GM23248 (cell line): ENCODE measurements at places on chromosomes 7 and 10. TPM values are rescaled to one million over a fixed set of nuclear protein-coding genes. Genes with fewer than 3 reads are reported as not detected.

Gene NEURL1
- total RNA-seq = 0.63 and 1.1 TPM in 2 replicates

Gene STN1
- 20.5 and 23.5 TPM in 2 replicates for total RNA-seq

Gene ACSL5
- 1.8 and 3.2 TPM in 2 replicates for total RNA-seq

Gene SLC26A3
- total RNA-seq = not detected in 2 replicates

Gene LIPF
- not detected in 2 replicates for total RNA-seq

Gene FAM25C
- not detected in 2 replicates for total RNA-seq

Gene ACTL6B
- not detected in 2 replicates for total RNA-seq

Gene RNF32
- total RNA-seq = 1.1 TPM in 2 replicates

Gene KCP
- total RNA-seq = not detected in 2 replicates

Gene NKX2-3
- total RNA-seq = not detected in 2 replicates

Gene AKR1C8
- not detected in 2 replicates for total RNA-seq

Gene TBX20
- not detected in 2 replicates for total RNA-seq

DNA sequence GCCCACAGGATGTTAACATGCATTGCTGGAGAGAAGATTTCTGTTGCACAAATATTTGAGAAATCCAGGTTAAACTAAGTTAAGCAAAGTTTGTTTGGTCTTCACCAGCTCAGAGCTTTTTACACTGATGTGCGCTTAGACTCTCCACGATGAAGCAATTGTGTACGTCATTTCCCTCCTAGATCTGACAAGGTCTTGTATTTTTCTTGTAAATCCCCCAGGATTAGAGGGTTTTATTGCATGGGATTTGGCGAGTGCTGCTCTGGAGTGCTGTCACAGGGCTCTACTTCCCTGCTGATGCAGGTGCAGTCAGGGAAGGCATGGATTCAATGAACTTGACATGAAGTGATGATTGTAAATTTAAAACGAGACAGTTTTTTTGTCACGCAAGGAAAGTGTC is 173.3 kb downstream of the PDE1C start:
- peak; percentile 25 for DNase-seq

DNA sequence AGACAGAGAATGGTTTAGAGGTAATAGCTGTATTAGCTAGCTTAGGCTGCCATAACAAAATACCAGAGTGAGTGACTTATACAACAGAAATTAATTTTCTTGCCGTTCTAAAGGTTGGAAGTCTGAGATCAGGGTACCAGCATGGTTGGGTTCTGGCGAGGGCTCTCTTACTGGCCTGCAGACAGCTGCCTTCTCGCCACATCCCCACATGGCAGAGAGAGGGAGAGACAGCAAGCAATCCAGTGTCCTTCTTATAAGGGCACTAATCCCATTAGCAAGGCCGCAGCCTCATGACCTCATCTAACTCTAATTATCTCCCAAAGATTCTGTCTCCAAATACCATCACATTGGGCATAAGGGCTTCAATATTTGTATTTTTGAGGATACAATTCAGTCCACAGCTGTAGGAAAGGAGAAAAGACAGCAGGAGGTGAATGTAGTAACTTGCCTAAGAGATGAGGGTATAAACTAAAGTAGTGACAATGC is 3.6 kb upstream of the STAM start:
- no peak for DNase-seq

- DNase-seq = no peak
Measured at GRCh38 chr7:130433301-130433700, 7.5 kb downstream of the CEP41 start.

DNA sequence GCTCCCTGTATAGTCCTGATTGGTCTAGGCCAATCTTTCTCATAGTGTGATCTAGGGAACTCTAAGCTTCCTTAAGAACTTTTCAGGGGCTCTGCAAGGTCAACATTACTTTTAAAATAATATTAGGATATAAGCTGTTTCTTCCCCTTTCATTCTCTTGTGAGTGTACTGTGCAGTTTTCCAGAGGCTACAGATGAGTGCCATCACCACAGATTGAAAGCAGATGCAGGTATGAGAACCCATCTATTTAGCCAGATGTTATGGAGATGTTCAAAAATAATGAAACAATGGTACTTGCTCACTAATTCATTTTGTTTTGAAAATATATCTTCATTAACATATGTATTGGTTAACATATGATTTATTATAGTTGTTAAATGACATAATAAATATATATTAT is 169.2 kb upstream of the SEMA3A start:
- peak; percentile 23 for DNase-seq

GRCh38 chr10:49082766-49083165 is 32.6 kb downstream of the VSTM4 start:
- DNase-seq = no peak

- DNase-seq = peak; percentile 37
Measured at GRCh38 chr10:73083221-73083620, 13.4 kb downstream of the P4HA1 start.

GRCh38 chr10:43043773-43044447 is 33.0 kb upstream of the RET start:
- no peak for DNase-seq

DNA sequence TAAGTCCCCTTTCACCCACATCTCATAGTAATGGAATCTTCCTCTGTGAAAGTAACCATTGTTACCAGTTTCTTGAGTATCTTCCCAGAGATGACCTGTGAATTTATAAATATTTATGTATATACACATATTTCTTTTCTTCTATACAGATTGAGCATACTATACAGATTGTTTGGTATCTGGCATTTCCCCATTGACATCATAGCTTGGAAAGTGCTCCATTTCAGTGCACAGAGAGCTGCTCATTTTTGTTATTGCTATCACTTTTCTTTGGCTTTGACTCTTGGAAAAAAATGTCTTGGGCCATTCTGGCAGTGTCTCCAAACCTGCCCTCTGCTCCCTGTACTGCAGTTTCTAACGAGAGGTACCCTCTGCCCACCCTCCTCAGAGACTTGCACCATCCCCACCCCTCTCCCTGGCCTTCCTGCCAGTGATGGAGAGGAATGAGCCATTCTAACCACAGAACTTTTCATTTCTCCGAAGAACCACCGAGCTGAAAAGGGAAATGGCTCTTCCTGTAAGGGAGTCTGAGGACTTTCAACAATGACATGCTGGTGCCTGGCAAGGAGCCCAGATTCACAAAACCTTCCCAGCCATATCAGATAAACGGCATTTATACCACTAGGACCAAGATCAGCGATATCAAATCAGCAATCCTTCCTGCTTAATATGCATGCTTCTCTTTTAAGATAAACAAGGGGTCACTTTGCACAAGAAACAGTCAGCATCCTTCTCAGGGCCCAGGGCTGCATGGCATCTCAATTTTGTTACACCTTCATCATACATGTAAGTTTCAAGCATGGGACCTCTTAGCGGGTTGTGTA is 19.7 kb upstream of the CCSER2 start:
- peak; percentile 35 for DNase-seq

DNA sequence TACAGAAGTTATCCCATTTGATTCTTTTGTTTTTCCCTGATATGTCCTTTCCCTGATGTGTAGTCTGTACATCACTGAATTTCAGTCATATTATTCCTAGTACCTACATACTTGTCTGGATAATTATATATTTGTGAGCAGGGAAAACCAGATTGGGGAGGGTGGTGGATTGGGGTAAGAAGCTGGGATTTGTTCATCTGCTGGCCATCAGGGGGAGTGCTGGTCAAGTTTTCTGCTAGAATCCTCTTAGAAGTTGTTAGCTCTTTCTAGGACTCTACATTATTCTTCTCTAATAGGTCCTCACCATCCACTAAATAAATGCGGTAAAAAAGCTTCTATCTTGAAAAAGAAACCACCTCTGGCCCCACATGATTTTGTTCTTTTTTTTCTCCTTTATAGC is 232.7 kb upstream of the TAC1 start:
- DNase-seq = peak; percentile 36

GRCh38 chr10:121553511-121554264 is 44.6 kb downstream of the FGFR2 start:
- no peak for DNase-seq

GRCh38 chr7:41170466-41170865 is 532.4 kb downstream of the INHBA start:
- no peak for DNase-seq

- DNase-seq = peak; percentile 84
Measured at GRCh38 chr7:94043299-94043698, 39.1 kb upstream of the BET1 start.

DNA sequence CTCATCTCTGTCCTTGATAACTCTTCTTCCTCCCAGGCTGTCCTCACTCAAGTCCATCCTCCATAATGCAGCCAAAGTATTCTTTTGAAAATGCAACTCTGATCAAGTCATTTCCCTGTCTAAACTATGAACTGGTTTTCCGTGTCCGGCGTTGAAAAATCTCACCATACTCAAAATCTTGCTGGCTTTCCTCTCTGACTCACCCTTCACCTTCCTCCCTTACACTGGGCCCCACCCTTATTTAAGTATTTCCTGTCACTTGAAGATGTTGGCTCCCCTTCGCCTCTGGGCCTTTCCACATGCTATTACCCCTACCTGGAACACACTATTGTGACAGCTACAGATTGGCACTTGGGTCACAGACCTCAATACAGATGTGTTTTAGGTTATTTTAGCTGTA is 515.6 kb downstream of the INHBA start:
- no peak for DNase-seq

DNA sequence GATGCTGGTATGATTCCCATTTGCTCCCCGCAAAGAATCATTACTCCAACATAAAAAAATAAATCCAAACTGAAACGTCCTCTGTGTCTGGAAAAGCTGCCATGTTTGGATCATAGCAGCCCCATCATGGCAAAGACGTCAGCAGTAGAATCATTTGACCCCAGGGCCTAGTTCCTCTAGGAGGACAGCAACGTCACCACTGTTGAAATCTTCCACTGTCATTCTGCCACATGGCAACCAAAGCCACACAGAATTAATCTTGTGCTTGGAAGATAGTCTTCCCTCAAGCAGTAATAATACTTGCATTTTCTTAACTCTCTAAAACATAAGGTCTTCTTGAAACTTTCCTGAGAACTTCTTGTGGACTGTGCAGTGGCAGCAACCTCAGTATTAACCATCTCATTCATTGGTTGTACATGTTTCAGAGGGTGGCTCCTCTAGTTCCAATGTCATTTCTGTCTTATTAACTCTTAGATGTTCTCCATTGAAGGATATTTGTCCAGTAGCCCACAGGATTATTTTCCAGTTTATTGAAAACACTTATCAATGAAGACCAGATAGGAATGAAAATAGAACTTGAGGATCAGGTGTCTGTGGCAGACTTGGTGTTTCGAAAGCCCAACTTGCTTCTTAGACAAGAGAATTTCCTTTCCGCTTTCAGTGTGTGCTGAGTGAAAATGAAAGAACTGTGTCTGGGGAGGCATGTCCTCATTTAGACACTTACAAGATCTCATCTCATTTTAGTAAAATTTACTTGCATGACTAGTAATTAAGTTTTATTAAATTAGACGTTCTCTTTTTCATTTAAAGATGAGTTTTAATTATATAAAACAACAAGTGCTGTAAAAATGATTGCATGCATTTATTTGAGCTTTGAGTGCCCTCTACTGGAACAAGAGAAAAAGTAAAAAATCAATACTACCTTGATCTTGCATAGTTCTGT is 28.9 kb upstream of the INHBA start:
- DNase-seq = peak; percentile 40

DNA sequence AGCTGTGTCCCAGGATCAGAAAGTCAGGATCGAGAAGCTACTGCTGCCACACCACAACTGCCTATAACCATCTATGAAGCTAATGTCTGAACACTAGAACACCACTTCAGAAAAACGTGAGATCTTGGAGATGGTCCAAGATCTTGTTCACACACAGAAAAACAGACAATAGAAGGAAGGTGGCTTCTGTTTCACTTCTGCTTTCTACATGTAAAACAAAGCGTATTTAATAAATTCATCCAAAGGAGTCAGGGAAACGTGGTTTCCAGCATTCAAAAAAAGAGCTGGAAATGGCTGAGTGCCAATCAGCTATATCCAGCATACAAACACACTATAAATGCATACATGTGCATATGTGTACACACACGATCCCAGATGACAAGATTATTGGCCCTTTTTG is 70.2 kb upstream of the CCDC71L start:
- no peak for DNase-seq

GRCh38 chr7:156998988-156999957 is 11.2 kb downstream of the MNX1 start:
- DNase-seq = no peak

DNA sequence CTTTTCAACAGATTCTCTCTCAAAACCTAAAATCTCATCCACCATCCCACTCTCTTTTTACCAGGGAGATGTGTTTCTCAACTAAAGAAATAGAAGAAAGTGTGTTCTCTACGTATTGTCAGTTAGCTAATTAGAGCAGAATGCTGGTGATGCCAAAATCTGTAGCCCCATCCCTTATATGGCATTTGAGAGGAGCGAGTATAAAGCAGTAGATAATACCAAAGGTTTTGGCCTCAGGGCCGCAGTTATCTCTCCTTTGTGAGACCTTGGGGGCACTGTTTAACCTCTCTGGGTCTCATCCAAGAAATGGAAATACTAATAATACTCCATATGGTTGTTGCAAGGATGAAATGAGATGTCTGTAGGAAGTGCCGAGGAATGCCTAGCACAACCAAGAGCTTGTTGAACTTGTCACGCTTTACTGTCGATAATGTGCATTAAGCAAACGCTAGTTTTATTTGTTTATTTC is 456 bp upstream of the DLD start:
- no peak for DNase-seq

GRCh38 chr10:81600185-81600584 is 274.8 kb upstream of the NRG3 start:
- DNase-seq = peak; percentile 39

- DNase-seq = no peak
Measured at GRCh38 chr7:50580057-50580456, 14.9 kb upstream of the DDC start.

DNA sequence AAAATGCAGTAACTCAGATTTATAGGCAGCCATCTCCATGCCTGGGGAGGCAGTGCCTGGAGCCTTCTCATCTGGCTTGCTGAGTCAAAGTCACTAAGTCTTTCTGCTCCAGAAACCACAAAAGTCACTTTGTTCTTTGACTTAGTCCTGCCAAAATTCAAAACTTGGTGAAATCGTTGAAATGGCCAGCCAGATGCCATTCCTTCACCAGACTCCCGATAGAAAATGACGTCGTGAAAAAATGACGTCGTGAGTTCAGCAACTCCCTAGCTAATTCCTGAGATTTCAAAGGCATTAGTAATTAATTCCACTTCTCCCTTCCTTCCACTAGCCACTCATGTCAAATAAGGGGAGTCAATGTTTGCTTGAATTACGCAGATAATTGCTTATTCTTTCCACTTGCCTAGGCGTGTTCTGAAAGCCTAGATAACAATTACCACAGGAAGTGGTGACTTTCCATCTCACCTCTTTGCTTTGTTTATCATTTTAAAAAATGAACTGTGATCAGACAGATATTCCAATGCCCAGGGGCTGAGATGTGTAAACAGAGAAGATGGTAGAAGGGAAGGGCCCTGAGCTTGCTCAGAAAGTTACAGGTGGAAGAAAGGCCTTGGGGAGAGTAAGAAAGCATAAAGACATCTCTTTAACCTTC is 48.5 kb upstream of the OSBPL3 start:
- peak; percentile 78 for DNase-seq

- DNase-seq = no peak
Measured at GRCh38 chr10:113933894-113934532, 79.6 kb downstream of the NHLRC2 start.

GRCh38 chr10:112232670-112233069 is 49.1 kb upstream of the GPAM start:
- no peak for DNase-seq

GRCh38 chr7:140646931-140647647 is 6.5 kb upstream of the DENND2A start:
- peak; percentile 63 for DNase-seq
